ENCODE measurements at places on chromosomes 16 and 17.

- no peak for DNase-seq
Measured at GRCh38 chr17:14333506-14333905, 32.6 kb downstream of the HS3ST3B1 start.

DNA sequence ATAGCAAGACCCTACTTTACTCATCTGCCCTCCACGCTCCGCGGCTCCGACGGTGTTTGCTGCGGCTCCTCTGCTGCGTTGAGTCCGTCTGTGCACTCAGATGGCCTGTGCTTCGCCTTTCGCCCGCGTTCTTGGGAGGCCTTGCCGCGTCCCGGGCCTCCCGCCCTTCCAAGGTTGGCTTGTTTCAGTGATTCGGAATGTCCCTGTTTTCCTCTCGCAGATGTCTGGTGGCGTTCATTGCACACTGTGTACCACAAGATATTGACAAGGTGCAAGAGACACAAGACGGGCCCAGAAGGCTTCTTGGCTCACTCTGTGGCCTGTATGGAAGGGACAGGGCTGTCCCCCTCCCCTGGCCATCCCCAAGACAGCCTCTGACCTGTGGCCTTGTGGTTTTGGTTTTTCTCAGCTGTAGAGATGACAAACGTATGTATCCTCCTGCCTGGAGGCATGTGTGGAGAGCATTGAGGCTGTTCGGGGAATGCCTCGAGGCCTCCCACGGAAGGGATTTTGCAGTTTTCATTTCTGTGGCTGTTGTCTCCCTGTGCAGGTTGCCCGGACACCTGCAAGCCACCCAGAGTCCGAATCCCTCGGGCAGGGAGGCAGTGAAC, 15.4 kb downstream of the MGRN1 start:
- DNase-seq: no peak

DNA sequence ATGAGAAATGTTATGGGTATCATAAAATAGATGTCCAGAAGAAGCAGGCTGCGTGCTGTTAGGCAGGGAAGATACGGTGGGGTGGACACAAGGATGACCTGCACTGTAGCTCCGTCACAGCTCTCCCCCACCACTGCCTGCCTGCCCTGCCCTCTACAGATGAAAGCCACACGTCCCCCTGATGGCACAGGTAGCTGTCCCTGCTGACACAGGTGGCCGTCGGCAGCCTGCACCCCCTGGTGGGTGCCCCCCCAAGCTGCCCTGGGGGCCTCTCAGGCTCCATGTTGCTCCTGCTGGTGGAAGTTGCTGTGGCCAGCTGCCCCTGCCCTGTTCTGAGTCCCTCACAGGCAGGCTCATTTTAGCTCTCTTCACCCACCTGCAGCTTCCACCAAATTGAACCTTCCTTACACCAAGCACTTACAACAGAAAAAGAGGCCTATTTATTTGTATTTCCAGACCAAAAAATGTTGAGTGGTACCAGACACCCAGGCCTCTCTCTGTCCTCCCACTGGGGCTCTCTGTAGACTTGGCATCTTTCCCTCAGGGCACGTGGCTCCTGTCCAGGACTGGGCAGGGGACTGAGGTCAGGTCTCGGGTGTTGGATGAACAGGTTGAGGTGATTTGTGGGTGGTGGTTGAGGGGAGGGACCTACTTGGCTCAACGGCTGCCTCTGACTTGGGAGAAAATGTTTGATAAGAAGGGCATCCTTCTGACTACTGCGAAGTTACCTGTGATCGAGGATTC, 50.1 kb upstream of the CACNG5 start:
- no peak for DNase-seq

DNA sequence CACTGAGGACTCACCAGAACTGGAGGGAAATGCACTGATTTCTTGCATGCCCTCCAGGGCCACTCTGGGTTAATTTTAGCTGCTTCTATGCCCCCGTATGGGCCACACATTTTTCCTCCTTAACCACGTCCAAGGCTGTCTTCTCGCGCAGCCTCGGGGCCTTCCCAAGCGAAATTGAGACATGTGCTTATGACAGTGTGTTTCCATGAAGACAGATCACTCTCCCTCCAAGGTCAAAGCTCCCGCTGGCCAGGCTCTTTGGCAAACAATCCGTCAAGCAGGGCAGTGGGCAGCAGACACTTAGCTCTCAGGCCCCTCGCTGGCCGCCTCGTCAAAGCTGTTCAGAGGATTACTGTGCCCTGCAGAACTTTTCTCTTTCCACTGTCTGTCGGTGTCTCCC, 243.0 kb upstream of the N4BP1 start:
- no peak for DNase-seq

- DNase-seq: no peak
Measured at GRCh38 chr16:70304892-70305448, 6.0 kb downstream of the DDX19B start.

DNA sequence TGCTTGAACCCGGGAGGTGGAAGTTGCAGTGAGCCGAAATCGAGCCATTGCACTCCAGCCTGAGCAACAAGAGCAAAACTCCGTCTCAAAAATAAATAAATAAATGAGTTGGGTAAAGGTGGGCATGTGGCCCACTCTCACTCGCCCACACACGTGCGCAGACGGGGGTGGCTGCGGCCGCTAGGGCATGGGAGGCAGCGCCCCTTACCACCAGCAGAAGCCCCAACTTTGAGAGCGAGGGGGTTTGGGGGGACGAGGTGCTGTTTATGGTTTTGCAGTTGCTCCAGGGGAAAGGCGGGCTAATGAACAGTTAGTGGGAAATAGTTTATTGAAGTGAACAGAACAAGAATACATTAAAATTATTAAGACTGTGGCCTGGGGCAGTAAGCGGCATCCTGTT, 14.9 kb upstream of the RBFOX3 start:
- DNase-seq: no peak

DNA sequence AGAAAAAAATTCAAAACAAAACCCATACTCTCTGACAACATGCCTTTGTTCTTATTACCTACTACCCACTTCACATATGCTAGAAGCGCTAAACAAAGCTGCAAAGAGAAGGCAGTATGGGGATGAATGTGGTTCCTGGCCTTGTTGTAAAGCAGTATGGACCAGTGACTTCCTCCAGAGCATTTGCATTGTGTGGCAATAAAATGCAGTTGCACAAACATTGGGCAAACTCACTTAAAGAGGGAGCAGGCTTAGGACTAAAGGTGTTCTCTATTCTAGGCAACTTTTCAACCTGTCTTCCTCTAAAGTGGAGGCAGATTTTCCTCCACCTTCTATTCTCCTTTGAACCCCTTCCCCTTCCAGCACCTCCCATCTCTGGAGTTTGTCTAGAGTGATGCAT, 17.1 kb downstream of the TMIGD1 start:
- no peak for DNase-seq

DNA sequence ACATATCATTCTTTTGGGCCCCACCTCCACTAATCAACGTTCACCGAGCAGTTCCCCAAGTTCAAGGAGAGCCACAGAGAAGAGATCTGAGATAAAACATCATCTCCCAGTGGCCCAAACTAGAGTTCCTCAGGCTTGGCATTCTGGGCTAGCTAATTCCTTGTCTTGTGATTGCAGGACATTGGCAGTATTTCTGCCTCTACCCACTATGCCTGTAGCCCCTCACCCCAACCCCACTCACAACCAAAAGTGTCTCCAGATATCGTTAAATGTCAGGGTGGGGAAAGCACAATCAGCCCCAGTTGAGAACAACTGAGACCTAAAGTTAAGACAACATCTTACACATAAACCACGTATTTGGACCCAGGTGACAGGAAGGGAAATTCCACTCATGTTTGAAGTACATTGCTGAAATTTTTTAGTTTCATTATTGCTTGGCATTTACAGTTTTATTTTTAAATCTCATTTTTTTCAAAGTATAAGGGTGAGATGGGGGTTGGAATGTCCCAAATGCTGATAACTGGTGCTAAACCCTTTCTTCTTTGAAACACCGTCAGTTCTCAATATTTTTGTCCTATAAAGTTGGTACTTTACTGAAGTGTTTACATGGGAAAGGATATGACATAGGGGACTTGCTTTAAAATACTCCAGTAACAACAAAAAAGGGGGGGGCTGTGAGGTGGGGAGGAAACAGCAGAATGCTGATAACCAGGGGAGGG, 13.6 kb downstream of the ZC3H7A start:
- peak; percentile 33 for DNase-seq

DNA sequence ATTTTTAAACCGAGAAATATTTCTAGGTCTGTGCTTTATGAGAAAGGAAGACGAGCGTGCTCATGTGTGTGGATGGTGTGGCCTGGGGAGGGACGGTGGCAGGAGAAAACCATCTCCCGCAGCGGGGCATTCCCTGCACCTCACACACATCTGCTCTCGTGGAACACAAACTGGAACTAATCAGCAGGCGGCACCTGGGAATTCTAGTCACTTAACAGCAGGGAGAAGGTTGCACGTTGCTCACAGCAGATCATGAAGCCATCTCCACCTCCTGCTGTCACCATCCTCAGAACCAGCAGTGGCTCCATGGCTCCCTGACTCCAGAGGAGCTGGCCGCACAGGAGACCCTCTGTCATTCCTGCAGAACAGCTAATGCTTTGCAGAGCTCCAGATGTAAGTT, 35.2 kb downstream of the ADCY9 start:
- no peak for DNase-seq

GRCh38 chr17:60354223-60354622, 37.7 kb downstream of the USP32 start:
- no peak for DNase-seq

DNA sequence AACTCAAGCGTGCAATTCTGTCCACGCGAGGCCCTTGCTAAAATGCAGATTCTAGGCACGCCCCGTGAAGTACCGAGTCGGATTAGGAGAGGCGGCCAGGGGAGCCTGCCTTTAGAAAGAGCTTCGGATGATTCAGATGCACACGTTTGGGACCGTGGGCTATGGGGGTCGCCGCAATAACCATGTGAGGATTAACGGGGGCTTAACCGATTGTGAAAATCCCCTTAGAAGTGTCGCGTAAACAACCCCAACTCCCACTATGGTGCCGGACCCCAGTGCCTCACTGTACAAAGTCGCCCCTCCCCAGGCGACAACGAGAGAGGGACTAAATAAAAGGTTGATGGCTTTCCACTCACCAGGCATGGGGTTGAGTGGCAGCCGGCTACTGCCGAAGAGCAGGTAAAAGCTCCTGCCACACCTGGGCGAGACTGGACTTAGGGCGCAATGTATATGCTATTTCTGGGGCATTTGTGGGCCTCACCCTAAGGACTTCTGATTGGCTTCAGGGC, 635 bp upstream of the SP2 start:
- DNase-seq: no peak

DNA sequence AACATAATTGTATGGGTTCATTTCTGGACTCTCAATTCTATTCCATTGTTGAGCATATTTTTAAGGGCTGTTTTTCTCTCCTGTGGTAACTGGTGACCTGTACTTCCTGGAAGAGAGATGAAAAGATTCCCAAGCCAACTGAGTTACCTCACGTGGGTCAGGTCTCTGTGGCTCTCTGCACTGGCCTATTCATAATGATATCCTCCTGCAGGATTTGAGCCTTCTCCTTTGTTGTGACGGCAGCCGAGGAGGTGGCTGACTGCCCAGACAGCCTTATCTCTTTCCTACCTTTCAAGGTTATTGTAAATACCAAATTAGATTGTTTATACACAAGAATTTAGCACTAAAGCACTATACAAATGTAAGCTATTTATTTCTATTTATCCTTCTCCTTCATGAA, 2.7 kb upstream of the ACE start:
- DNase-seq: no peak

DNA sequence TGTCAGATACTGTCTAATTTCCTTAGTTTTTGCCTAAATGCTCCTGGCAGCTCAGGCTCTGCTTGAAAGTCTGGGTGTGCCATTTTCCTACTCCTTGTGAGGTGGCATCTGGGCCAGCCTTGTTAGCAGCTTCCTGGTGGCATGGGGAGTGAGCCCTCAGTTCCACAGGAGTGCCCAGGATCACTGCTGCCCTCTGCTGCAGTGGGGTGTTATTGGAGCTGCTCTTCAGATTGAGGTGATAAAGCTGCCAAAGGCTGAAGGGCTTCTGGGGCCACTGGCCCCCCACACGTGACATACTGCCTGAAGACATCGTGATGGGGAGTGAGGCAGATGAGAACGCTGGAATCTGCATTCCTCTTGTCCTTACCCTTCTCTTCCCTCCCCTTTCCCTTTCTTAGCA, 27.4 kb downstream of the CEP95 start:
- no peak for DNase-seq

- no peak for DNase-seq
Measured at GRCh38 chr16:28260193-28260592, 32.1 kb upstream of the SBK1 start.

GRCh38 chr17:40072735-40073346, 10.1 kb downstream of the THRA start:
- no peak for DNase-seq

DNA sequence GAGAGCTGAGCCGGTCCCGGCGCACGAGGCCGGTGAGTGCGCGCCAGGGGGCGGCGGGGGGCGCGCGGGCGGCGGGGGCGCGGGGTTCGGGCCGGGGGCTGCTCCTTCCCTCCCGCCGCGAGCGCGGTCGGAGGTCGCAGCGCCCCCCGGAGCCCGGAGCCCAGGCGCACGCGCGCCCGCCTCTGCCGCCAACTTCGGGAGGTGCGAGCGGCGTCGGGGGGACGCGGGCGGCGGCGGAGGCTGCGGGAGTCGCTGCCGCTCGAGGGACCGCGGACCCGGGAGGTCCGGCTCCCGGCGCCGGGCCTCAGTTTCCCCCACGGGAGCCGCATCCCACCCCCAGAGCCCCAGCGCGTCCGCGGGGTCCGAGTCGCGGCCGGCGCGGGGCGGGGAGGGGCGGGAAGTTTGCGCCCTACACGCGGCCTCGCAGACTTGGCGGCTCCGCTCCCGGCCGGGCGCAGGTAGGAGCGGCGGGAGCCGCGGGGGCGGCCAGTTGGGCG, at the start of gene PRR35:
PRR35 (plus strand) TSS at position 191 of the 497 bp plus-strand sequence. CDS start 2,901 bp downstream, outside the sequence.
- no peak for DNase-seq

DNA sequence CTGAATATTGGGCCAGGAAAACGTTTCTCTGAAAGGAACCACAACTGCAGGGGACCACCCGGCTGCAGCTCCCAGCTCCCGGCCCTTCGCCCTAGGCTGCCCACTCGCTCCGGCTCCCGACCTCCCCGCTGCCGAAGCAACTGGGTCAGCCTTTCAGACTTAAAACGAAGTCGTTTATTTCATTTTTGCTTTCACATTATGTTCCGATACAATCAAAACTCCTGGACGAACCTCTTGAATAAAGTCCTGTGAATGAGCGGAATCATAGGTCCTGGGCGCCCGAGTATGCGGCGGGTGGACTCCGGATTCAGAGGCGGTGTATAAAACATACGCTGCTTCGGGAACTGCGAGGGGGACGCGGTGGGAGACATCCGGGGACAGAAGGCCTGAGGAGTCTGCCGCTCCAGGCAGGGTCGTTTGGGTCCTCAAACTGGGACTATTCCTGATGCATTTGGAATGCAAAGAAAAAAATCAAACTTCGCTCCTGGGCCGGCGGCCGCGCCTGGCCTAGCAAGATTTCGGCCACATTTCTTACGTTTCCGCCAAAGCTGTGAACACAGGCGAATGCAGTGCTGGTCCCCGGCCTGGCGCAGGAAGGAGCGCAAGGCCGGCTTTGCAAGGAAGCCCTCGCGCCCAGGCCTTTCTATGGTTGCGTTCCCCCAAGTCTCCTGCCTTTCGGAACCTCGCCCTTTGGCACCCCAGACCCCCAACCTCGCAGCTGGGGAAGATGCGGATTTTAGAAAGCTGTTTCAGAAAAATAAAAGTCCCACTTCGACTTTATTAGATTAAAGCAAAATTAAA, 3.7 kb downstream of the CBLN1 start:
- no peak for DNase-seq

- DNase-seq: no peak
Measured at GRCh38 chr17:10776381-10776780, 27.5 kb downstream of the TMEM238L start.

All from activated T-cell treated with anti-CD3 and anti-CD28 coated beads for 24 hours (primary cell).